ENCODE measurements at places on chromosomes 13 and 19.

DNA sequence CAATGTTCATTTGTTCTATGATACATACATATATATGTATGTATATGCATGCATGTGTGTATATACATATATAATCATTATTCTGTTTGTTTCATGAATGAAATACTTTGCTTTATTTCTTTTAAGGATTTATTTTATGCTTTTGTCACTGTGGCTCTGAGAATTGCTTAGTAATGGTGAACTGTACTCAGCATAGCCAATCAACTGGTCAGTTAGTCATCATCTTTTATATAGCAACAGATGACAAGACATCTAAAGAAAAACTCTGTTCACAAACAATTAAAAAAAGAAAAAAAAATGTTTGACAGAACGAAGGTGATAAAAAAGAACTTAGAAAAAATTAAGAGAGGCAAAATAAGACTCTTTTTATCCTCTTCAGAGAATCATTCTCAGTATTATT is 1440.3 kb downstream of the PCDH9 start:
- no peak for DNase-seq

- peak; percentile 19 for DNase-seq
These were observed 250.3 kb upstream of the ATXN8OS start for GRCh38 chr13:69857183-69857821.

DNA sequence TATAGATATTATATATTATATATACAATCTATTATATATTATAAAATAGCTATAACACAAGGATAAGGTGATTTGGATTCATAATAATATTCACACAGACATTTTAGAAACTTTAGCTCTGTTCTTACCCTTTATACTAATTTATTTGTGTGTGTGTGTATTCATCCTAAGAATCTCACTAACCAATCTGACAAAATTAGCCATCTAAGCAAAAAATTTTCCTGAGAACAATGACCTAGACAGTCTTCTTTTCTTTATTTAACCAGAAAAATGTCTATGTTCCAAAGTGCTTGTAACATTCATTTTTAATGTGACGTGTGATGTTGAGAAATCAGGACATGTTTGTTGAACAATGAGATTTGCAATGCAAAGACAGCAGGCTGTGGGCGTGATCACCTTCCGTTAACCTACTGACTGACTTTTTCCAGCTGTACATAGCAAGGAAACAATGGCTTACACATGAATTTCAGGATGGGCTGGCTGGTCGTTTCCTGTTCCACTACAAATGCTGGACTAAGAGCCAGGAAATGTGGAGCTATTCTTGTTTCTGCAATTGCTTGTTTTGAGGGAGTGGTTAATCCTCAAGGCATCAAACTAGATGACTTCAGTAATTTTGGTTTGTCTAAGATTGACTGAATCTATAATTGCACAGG is 634.6 kb upstream of the ARGLU1 start:
- no peak for DNase-seq

GRCh38 chr13:98856983-98857382 is 104.5 kb upstream of the SLC15A1 start:
- no peak for DNase-seq

DNA sequence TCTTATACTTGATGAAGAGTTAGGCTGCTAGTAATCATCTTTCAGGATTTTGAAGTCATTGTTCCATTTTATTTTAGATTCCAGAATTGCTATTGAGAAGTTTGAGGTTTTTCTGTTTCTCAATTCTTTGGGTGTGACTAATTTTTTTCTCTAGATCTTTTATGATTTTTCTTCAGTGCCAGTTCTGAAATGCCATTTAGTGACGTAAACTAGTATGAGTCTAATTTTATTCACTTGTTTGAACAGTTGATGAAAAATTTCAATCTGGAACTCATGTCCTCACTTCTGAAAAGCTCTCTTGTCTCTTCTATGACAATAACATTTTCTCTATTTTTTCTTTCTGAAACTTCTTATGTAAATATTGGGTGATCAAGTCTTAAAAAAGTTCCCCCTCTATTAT is 188.5 kb upstream of the HTR2A start:
- no peak for DNase-seq

DNA sequence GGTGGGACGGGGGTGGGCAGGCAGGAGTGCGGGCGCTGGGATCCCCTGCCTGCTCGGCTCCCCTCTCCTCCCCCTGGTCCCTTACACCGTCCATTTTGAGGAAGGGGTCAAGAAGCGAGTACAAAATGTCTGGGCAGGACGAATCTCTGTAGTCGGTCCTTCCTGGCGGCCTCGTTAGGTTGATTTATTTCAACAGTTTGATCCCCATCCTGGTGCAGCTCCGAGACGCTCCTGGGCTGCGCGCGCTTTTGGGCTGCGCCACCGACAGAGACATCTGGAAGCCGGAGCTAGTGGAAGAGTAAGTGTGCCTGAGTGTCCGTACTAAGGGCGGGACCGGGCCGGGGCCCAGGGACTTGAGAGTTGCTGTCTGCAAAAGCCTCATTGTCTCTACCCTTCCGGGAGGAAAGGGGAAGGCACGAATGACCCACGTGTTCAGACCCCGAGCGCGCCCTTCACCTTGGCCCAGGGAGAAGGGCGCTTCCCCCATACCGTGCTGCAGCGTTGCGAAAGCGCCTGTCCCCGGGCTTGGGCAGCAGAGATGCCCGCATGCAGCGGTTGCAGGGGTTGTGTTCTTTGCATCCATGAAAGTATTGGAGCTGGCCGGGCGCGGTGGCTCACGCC is 1.8 kb downstream of the ZNF114 start:
- no peak for DNase-seq

- no peak for DNase-seq
These were observed 99.6 kb downstream of the FOXO1 start for GRCh38 chr13:40566811-40567210.
